ENCODE measurements at places on chromosomes 1 and 21.

GRCh38 chr1:62207187-62207586 lies 12.5 kb downstream of the L1TD1 start:
- no peak for DNase-seq

GRCh38 chr1:86184426-86184825 lies 27.9 kb upstream of the COL24A1 start:
- no peak for DNase-seq

- DNase-seq, result no peak
Observed at GRCh38 chr1:203823306-203823705, 27.9 kb downstream of the ZBED6 start.

GRCh38 chr1:18805150-18805879 lies 54.1 kb downstream of the TAS1R2 start:
- no peak for DNase-seq

DNA sequence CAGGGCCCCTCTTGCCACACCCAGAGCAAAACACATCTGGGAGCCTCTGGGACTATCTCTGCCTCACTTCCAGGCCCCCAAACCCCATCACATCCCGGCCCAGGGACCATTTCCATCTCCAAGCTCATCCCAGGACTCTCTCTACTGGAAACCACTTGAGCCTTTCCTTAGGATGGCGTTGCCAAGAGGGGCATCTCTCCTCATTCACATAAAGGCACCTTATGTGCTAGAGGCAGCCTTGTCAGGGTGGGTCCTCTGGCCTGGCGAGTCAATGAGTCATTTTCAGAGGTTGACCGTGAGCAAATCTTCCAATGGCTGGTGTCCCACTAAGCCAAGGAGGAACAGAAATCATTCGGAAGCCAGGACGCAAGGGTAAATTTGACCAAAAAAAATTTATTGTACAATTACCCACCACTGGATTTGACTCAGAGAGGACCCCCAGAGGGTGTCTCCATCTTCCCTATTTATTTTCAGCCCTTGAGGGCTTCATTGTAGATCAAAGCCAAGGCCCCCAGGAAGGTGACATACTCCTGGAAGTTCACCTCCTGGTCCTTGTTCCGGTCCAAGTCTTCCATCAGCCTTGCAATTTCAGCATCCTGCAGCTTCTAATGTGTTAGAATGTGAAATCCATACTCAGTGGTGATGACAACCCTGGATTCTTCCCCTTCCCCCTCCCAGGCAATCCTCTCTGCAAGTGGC lies 1.4 kb downstream of the S100A6 start:
- no peak for DNase-seq

GRCh38 chr1:33469691-33470090 lies 2.8 kb upstream of the ZSCAN20 start:
- no peak for DNase-seq

- no peak for DNase-seq
Observed at GRCh38 chr1:212559929-212560328, 48.6 kb upstream of the ATF3 start.

- DNase-seq, result no peak
Observed at GRCh38 chr1:166390366-166391033, 223.7 kb upstream of the FAM78B start.

DNA sequence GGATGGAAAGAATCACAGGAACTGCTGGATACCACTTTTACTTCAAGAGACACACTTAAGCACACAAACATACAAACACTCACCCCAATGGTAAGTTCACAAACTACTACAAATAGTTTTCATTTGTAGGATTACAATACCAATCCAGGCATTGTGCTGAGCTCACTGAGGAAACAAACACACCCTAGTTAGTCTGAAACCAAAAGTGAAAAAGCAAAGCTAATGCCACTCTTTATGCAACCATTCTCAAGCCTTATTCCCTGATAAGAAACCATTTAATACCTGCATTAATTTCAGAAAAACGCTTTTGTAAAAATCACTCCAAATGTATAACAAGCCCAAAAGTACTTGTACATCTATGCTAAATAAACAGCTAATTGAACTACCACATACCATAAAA lies 38.3 kb downstream of the RNF115 start:
- DNase-seq, result no peak

DNA sequence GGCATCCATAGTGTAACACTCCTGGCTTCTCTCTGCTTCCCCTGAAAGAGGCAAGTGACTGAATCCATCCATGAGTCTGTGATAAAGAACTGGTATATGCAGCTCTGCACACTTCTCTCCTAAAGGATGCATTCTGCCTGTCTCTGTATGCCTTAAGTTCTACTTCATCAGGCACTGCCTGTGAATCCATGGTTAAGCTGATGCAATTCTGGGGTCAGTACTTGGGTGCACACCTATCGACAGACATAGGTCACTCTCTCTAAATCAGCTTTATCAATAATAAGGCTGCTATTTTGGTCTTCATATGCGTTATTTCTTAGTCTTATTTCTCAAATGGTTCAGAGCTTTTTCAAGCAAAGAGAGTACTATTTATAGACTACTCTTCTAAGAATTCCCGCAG lies 32.7 kb upstream of the PTP4A2 start:
- no peak for DNase-seq
